ENCODE measurements at places on chromosomes 7 and 10. TPM values are rescaled to one million over a fixed set of nuclear protein-coding genes. Genes with fewer than 3 reads are reported as not detected.

The ASAH2 gene
- total RNA-seq = 3.0 TPM

The RSPH10B gene
- total RNA-seq = 4.2 TPM

The TRIM74 gene
- 0.69 TPM for total RNA-seq

The OPALIN gene
- not detected for total RNA-seq

The PIK3AP1 gene
- 9.7 TPM for total RNA-seq

The HPSE2 gene
- total RNA-seq = 0.23 TPM

The BEND7 gene
- 16.8 TPM for total RNA-seq

The ZPBP gene
- total RNA-seq = 0.92 TPM

The PLXDC2 gene
- total RNA-seq = 45.0 TPM

The SYT15B gene
- 1.4 TPM for total RNA-seq

The SFXN3 gene
- total RNA-seq = 37.4 TPM

The CLRN3 gene
- not detected for total RNA-seq

The ARL5B gene
- 72.4 TPM for total RNA-seq

The OGA gene
- total RNA-seq = 314 TPM

The SEMA3D gene
- total RNA-seq = 10.1 TPM

The CCDC172 gene
- not detected for total RNA-seq

The FKBP9 gene
- 62.7 TPM for total RNA-seq

The LRRC72 gene
- not detected for total RNA-seq

The TMEM139 gene
- 0.46 TPM for total RNA-seq

The PRPS1L1 gene
- total RNA-seq = not detected

The TRPV5 gene
- 0.23 TPM for total RNA-seq

The HABP2 gene
- 0.23 TPM for total RNA-seq

The ANKRD61 gene
- total RNA-seq = 0.46 TPM

The NUTM2A gene
- total RNA-seq = 2.3 TPM

The ATOH7 gene
- total RNA-seq = 0.69 TPM

Measured in diencephalon (tissue), 1 donor.